ENCODE measurements at places on chromosomes 1 and 21.

- no peak for DNase-seq
These were observed 1.0 kb downstream of the ZNF687 start for GRCh38 chr1:151282883-151283725.

DNA sequence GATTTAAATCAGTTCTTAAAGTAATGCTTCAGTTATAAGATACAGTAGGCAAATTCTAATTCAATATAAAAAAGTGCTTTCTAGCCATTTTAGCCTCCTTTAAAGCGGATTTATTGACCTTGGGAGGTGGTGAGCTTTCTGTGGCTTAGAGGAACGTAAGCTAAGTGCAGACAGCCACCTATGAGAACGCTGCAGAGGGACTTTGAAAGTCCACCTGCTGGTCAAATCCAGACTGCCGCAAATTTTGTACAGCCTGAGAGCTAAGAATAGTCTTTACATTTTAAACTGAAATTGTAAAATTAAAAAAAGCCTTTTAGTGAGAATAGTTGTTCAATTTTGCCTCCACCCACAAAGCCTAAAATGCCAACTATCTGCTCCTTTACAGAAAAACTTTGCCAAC, 67.0 kb upstream of the SSX2IP start:
- DNase-seq: no peak

- DNase-seq: no peak
These were observed 51.0 kb downstream of the MT1HL1 start for GRCh38 chr1:236953151-236953700.

DNA sequence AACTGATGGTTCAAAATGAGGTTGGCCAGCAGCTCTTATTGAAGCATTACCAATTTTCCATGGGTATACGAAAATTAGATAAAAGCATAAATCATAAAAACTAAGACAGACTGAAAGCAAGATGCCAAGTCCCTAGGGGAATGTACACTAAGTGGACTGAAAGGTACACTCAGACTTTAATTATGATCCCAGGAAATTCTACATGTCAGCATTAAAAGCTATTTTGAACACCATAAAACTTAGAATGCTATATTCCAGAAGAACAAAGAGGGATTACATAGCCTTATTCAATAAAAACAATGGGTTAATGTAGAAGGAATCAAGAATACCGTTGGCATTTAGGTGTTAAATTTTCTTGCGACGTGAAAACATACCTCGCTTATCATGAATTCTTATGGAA, 558.5 kb downstream of the LRRIQ3 start:
- DNase-seq: no peak

GRCh38 chr1:6025269-6026094, 20.2 kb upstream of the KCNAB2 start:
- DNase-seq: peak; percentile 77

- DNase-seq: no peak
These were observed 7.6 kb downstream of the UBL4B start for GRCh38 chr1:110119843-110120242.

DNA sequence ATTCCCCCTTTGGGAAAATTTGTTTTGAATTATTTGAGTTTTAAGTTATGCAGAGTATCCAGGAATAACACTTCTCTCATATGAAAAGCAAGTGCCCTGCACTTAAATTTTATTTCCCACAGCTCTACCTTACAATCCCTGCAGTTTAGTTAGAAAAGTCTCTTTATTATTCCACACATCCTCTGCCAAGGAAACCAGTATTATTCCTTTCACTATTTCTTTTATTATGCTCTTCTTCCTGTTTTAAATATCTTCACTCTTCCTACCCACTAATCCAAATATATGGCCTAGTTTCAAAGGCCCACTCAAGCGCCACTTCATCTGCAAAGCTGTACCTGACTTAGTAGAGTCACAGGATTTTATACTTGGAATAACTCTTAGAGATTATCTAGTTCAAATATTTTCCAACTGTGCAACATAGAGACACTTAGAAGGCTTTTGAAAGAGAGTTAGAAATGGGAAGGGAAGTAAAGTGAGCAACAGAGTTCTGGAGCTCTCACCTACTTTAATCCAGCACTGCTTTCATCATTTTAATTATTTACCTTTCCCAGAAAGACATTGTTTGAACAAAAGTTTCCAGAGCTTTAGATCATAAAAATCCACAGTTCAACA, 97.2 kb upstream of the LYPLAL1 start:
- no peak for DNase-seq

GRCh38 chr1:175268720-175269119, 76.1 kb upstream of the KIAA0040 start:
- peak; percentile 34 for DNase-seq

DNA sequence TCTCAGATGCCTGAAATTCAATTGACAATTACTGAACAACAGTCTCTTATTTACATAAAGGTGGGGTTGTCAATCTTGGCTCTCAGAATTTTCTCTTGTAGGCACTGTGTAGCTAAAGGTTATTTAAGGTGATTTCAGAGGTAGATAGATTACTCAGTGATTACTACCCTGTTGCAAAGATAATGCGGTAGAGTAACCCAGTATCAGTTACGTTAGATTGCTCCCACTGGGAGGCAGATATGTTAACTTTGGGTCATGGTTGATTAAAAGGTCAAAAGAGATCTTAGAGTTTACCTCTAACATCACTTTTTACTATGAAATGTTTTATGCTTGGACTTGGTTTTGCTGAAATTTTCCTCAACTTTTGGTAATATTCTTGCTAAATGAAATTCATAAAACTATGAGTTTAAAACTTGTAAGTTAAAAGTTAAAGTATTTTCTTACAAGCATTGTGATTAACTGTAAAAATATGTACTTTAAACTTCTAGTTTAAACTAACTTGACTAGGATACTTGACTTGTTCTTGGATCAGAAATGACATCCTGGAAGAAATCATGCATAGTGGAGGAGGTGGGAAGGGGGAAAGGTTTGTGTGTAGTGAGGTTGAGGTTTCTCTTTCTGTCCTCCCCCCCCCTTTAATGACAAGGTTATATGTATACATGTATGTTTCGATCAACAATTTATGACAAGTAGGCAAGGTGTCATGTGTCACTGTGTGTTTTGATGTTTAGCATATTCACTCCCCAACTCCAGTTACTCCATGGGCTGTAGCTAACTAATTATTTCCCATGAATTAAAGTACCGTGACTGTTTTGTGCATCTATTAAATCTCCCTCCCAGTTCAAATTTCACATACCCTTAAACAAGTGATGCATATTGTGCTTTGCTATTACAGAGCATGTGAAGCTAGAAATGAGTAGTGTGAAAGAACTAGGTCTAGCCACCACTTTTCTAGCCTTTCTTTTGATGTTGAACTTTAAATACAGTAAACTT, 2.9 kb downstream of the LAMC1 start:
- no peak for DNase-seq

- no peak for DNase-seq
These were observed 4.9 kb upstream of the GBP1 start for GRCh38 chr1:89069951-89070350.

DNA sequence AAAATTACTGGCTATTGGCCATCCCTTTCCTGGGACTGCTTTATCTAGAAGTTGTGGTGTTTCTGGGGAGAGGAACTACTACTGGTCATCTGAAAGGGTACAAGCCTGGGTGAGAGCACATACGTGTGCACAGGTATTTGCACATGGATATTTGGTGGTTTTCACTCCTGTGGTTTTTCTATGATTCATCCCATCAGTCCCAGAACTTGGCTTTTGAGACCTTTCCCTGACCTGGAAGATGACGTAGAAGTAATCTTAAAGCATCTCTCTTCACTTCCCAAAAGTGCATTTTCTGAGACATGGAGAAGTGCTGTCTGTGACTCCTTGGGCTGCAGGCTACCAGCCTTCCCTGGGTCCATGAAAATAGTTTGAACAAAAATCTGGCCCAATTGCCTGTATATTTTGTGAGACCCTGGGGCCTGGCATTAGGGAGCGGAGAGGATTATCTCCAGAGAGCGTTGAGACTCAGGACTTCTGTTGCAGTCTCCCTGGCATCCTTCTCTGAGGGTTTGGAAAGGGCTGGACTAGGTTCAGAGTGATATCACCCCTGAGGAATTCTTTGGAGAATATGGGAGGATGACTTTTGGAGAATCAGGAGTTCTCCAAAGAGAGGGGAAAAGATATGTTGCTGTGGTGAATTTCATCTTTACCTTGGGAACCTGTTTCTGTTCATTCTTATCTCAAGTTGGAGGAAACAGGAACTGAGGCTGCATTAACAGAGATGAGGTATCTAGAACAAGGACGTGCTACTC, 130.8 kb downstream of the NOS1AP start:
- no peak for DNase-seq

- peak; percentile 64 for DNase-seq
These were observed 142.1 kb upstream of the IPO9 start for GRCh38 chr1:201686714-201687455.

DNA sequence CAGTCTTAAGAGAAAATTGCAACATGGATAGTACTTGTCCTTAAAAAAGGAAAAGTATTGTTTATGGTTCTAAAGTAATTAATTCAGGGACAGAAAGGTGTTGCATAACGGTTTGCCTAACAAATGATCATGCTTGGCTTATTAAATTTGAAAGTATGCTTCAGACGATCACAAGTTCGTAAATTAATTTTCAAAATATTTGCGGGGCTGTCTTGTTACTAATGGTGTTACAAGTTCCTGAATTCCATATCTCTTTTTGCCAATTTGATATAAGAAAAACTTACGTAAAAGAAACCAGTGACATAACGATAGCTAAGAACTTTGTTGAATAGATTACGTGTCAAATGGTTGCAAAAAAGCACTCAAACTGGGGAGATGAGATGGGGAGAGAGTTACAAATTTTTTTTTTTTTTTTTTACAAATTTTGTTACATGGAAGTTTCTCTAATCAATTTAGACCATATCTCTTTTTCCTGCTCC, 1.3 kb downstream of the AGO3 start:
- no peak for DNase-seq

- peak; percentile 59 for DNase-seq
These were observed 149.1 kb downstream of the FCRL5 start for GRCh38 chr1:157403203-157403602.

DNA sequence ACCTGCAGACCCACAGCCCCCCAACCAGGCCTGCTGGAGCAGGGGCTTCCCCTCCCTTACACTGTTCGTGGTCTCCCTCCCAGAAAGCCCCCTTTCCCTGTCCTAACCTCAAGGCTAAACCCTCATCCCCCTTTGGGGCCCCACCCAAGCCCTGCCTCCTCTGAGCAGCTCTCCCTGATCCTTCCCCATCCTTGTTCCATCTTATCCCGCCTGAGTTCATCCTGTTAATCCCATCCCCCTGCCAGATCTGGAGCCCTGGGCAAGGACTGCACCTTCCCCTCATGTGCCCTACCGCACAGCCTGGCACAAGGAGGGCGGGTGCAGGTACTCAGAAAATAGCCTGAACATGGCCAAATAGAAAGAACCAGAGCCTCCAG, 6.9 kb upstream of the TNNT2 start:
- no peak for DNase-seq

DNA sequence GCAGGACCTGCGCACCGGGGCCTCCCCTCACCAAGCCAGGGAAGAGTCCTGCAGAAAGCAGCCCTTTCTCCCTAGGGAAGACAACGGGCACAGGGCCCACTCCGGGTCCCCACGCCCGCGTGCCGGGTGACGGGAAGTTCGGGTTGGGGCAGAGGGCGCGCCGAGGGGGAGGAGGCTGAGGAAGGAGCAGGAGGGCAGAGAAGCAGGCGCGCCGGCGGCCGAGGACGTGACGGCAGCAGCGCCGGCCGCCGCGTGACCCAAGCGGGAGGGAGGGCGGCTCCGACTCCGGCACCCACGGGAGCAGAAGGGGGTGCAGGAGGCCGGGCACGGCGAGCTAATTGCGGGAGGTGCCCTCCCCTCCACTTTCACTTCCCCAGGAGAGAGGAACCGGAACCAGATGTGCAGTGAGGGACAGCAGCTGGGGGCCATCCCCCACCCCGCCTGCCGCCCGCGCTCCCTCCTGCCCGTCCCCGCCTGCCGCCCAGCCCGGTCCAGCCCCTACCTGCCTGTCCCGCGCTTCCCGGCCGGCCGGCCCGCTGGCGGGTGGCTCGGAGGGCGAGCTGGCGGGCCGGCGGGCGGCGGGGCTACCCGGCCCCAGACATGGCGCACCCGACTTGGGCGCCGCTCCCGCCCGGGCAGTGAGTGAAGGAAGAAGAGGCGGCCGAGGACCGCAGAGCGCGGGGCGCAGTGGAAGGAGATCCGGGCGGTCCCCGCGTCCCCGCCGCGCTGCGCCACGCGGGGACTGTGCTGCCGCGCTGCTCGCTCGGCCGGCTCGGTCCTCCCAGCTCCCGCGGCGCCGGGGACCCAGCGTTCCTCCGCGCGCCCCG, 510 bp downstream of the DENND4B start:
- DNase-seq: peak; percentile 71

DNA sequence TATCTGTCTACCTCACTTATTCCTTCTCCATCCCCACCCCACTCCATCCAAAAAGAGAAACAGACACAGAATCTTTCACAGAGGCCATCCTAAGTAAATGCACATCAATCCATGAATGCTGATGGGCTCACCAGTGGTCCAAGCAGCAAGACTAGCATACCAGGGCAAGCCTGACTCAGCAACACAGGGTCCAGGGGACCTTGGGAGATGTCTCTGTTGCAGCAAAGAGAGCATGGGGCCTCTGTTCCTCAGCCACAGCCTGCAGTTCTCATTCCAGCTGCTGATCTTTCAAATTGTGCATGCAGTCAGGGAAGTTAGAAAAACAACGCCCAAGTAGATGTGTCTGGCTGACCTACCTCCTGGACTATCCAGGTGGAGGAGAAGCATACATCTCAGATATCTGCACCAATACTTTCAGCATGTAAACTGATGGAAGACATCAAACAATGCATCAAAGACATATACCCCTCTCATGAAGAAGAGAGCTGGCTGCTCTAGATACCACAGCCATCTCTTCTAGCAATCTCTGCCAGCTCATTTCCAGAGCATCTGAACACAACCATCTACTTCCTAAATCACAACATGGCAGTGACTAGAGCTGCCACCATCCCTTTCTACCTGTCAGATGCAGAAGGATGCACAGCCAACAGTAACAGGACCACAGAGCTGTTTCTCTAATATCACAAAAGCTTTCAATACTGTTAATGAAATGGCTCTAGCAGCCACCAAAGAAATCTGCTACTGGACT, 54.5 kb downstream of the CD34 start:
- no peak for DNase-seq
